ENCODE measurements at places on chromosomes 4 and X. TPM values are rescaled to one million over a fixed set of nuclear protein-coding genes. Genes with fewer than 3 reads are reported as not detected.
A peak's percentile ranks its signal among the peaks of the same experiment; 100 is the strongest.

GRCh38 chr4:65670331-65671031 is at the start of gene EPHA5:
Gene EPHA5, minus strand, starts transcription at chr4:65670489. Its CDS starts 747 bp downstream, at chr4:65669742.
- no peaks in the 10 kb centered on the region for H3K36me3 ChIP-seq
- DNase-seq, result peak; percentile 22
- H3K4me3 ChIP-seq, result peak within 1 kb of the TSS; percentile 53
- H3K27me3 ChIP-seq, result peaks cover 48% of the 10 kb centered on the region
- H3K27ac ChIP-seq, result peak within 1 kb of the TSS; percentile 7

DNA sequence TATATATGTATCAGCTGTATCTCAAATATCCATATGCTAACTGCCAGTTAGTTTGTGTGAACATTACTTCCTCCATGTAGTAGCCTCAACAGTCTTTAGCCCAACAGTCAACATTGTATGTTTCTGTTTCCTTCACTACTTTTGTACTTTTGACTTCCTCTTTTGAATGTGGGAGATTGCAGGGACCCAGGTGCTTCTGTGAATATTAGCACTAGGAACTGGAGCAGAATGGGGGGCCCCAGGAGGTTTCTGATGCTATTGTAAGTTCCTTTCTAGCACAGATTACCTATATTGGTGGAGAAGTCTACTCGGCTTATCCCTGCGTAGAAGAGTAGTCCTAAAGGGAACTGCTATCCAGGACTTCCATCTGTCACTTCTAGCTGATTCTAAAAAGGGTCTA is 2.3 kb downstream of the PLAC8 start:
- DNase-seq, result no peak
- H3K4me1 ChIP-seq, result peaks cover 11% of the 10 kb centered on the region
- H3K4me3 ChIP-seq, result no peak overlapping the region
- no peak overlapping the region for H3K27ac ChIP-seq
- H3K36me3 ChIP-seq, result no peaks in the 10 kb centered on the region

GRCh38 chr4:77092975-77093374 is 17.2 kb upstream of the CCNI start:
- H3K4me1 ChIP-seq, result peaks cover 16% of the 10 kb centered on the region
- no peaks in the 10 kb centered on the region for H3K36me3 ChIP-seq
- H3K27ac ChIP-seq, result no peak overlapping the region
- no peaks in the 10 kb centered on the region for H3K27me3 ChIP-seq

DNA sequence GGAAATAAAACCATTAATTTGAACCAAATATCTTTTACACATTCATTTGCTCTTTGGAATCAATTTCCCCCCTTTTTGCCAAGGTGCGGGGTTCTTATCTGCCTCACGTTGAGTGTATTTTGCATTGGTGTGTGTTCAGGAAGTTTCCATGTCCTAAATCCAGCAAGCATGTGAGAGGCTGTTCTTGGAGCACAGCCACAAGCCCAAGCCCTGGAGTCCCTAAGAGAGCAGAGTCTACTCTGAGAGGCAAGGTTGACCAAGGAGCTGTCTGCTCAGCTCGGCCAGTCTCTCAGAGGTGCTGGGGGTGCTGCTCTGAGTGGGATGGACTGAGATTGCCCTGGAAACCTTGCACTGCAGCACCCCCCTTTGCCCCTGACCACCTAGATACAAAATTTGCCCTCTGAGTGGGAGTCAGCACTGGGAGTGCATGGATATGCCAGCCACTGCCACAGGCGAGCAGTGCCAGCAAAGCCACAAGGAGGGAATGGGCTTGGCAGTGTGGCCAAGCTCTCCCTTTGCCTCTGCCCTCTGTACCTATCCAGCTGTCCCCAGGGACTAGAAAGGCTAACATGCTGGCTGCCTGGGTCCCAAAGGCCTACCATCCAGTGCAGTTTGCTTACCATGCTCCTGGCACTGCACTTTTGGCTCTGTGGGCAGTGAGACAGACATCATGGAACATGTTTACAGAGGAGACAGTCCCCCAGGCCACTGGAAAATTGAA is 20.5 kb upstream of the FAM193A start:
- no peaks in the 10 kb centered on the region for H3K36me3 ChIP-seq
- peaks cover 15% of the 10 kb centered on the region for H3K4me1 ChIP-seq
- H3K27me3 ChIP-seq, result no peaks in the 10 kb centered on the region
- no peak overlapping the region for H3K4me3 ChIP-seq

The NR0B1 gene
- not detected for total RNA-seq

- H3K27me3 ChIP-seq, result no peaks in the 10 kb centered on the region
- H3K4me1 ChIP-seq, result no peaks in the 10 kb centered on the region
- no peak for DNase-seq
Measured at GRCh38 chr4:37383579-37384229, 139.2 kb downstream of the NWD2 start.

DNA sequence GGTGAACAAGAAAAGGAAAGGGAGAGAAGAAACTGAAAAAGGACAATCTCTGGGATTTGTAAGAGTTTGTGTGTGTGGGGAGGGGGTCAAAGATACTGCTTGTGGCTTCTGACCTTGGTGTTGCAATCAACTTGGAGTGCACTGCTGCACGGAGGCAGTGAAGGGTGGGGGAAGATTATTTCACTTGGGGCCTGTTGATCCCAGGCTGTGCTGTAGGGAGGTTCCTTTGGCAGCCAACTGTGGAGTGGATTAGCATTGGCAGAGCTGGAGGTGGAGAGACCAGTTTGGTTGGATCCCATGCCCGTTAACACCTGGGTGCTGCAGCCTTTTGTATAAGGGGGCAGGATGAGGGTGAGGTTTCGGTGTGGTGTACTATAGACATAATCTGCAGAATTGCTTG is 38.2 kb downstream of the AFF1 start:
- DNase-seq, result peak; percentile 16
- H3K4me1 ChIP-seq, result peaks cover 51% of the 10 kb centered on the region
- H3K27me3 ChIP-seq, result no peaks in the 10 kb centered on the region
- H3K36me3 ChIP-seq, result no peaks in the 10 kb centered on the region
- no peak overlapping the region for H3K27ac ChIP-seq

The XPNPEP2 gene
- total RNA-seq, result 0.21 TPM

All from heart right ventricle (tissue), 16 donors.